ENCODE measurements at places on chromosomes 4 and X. TPM values are rescaled to one million over a fixed set of nuclear protein-coding genes. Genes with fewer than 3 reads are reported as not detected.

Gene CFP
- total RNA-seq, result 6.0 TPM

Gene MAGED4B
- total RNA-seq, result 9.6 TPM

Gene ITIH6
- total RNA-seq, result not detected

Gene UNC5C
- 11.2 TPM for total RNA-seq

Gene FRG2
- not detected for total RNA-seq

Gene USP51
- 1.4 TPM for total RNA-seq

Gene PNMA3
- total RNA-seq, result 0.13 TPM

Gene IL21
- total RNA-seq, result not detected

Gene DKC1
- total RNA-seq, result 25.2 TPM

Gene PRICKLE3
- 11.9 TPM for total RNA-seq

Gene NAA11
- total RNA-seq, result not detected

Gene NEK1
- 24.4 TPM for total RNA-seq

Gene MAB21L2
- 0.16 TPM for total RNA-seq

Gene FAT1
- total RNA-seq, result 95.3 TPM

Gene SYTL4
- total RNA-seq, result 14.4 TPM

Gene COX7B2
- total RNA-seq, result not detected

Gene MMRN1
- 24.5 TPM for total RNA-seq

Gene FREM3
- 0.18 TPM for total RNA-seq

Gene SMPX
- 0.81 TPM for total RNA-seq

Gene SPANXD
- not detected for total RNA-seq

Gene REELD1
- 0.29 TPM for total RNA-seq

Gene ATP2B3
- 0.19 TPM for total RNA-seq

Gene DOK7
- total RNA-seq, result 3.3 TPM

Gene IL3RA
- 21.9 TPM for total RNA-seq

Gene MSMO1
- 23.4 TPM for total RNA-seq

Gene MTTP
- total RNA-seq, result 0.65 TPM

Gene UGT2A1
- total RNA-seq, result not detected

Gene TXK
- 2.3 TPM for total RNA-seq

Gene TLL1
- 20.6 TPM for total RNA-seq

Gene SULT1B1
- 2.2 TPM for total RNA-seq

Gene SPANXA1
- not detected for total RNA-seq

Gene HPRT1
- 18.8 TPM for total RNA-seq

Gene TXLNG
- 9.4 TPM for total RNA-seq

Gene LUZP4
- total RNA-seq, result not detected

Gene RAB40A
- total RNA-seq, result 1.3 TPM

Gene ALB
- 0.84 TPM for total RNA-seq

Gene PRDM5
- total RNA-seq, result 14.0 TPM

Gene CT45A10
- not detected for total RNA-seq

Gene NAP1L3
- total RNA-seq, result 15.7 TPM

Gene PRSS12
- 0.18 TPM for total RNA-seq

Gene RXFP1
- 0.57 TPM for total RNA-seq

Gene EDA
- total RNA-seq, result 4.6 TPM

Gene SCML2
- 2.2 TPM for total RNA-seq

Gene NBDY
- 43.0 TPM for total RNA-seq

Gene TLR2
- total RNA-seq, result 55.7 TPM

Gene GYG2
- total RNA-seq, result 3.1 TPM

Gene CNKSR2
- 5.4 TPM for total RNA-seq

Gene PNMA6F
- total RNA-seq, result not detected

Gene NEUROG2
- not detected for total RNA-seq

Gene SPON2
- total RNA-seq, result 40.8 TPM

Gene SOX3
- not detected for total RNA-seq

Gene NXF2B
- total RNA-seq, result not detected

Gene ATP5ME
- total RNA-seq, result 152 TPM

Gene LDB2
- 91.5 TPM for total RNA-seq

Gene CAPN6
- total RNA-seq, result 5.7 TPM

Gene ADGRA3
- total RNA-seq, result 22.5 TPM

Measured in aorta (tissue), 5 donors.